ENCODE measurements at places on chromosomes 3 and 15. TPM values are rescaled to one million over a fixed set of nuclear protein-coding genes. Genes with fewer than 3 reads are reported as not detected.

DNA sequence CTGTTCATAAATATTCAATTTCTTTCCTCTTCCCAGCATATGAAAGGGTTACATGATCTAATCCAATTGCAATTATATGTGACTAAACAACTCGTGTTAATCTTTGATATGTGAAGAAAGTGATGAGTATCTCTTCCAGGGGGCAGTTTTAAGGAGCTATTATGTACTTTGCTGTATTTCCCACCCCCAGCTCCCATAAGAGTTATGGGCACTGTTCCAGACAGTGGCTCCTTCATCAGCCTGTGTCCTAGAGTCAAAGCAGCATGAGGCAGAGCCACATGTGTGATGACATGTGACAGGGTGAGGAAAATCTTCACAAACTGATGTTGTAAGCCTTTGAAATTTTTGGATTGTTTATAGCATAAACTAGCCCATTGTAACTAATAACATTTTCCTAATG is 315.4 kb downstream of the DIPK2A start:
- DNase-seq = no peak

The SEMA6D gene
- total RNA-seq = 3.7 TPM

The CSPG4 gene
- total RNA-seq = 3.0 TPM

The THRB gene
- total RNA-seq = 3.9 TPM
